Hematopoietic multipotent progenitor cell treated with erythropoietin and hydrocortisone succinate and interleukin-3 and kit ligand, for 15 days (in vitro differentiated cells): ENCODE measurements at places on chromosomes 12 and 14.

DNA sequence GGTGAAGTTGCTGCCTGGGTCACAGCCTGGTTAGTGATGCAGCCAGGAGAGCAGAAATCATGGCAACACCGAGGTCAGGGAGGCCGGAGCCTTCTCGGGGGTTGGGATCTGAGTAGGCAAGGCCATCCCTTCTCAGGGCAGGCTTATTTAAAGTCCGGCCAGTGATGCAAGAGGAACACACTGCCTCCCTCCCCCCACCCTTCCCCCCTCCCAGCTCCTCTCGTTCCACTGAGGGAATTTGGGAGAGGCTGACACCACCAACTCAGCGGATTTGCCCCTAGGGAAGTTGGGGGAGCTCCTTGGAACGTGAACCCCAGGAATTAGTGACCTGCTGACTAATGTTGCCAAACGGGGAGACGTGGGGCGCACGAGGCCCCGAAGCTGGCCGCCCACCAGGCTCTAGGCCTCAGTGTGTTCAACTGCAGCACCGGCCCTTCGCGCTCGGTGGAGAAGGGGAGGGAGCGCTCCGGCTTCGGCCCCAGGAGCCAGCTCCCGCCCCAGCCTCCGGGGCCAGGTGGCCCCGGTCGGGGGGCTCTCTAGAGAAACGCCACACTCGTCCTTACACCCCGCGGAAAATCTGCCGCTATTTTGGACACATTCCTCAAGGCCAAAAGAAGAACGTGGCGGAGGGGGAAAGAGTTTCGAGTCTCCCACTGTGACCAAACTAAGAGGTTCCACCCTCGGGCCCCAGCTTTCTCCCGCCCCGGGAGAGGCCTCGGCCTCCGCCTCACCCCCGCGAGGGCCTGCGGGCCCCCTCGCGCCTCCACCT lies 1.6 kb downstream of the CTDSP2 start:
- DNase-seq = no peak

GRCh38 chr12:122028905-122029560 lies 7.3 kb downstream of the BCL7A start:
- DNase-seq = no peak

- no peak for DNase-seq
Observed at GRCh38 chr14:102601378-102601925, 9.0 kb downstream of the RCOR1 start.

- DNase-seq = no peak
Observed at GRCh38 chr14:44995770-44996294, 33.8 kb downstream of the TOGARAM1 start.

GRCh38 chr14:92935446-92935845 lies 12.5 kb downstream of the CHGA start:
- DNase-seq = no peak

DNA sequence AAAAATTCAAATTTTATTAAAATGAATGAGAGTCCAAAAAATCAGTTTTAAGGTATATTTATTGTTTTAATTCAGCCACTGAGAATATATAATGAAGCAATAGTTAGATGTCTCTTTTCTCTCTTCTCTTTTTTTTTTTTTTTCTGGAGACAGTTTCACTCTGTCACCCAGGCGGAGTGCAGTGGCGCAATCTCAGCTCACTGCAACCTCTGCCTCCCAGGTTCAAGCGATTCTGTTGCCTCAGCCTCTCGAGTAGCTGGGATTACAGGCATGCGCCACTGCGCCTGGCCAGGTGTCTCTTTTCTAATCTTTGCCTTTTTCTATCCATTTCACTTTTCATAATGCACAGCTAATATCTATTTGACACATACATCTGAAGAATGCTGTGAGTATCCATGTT lies 307.1 kb upstream of the RGS6 start:
- no peak for DNase-seq

GRCh38 chr12:110849748-110850403 lies 3.1 kb downstream of the CCDC63 start:
- no peak for DNase-seq

- DNase-seq = no peak
Observed at GRCh38 chr14:99192028-99192621, 79.9 kb downstream of the BCL11B start.

DNA sequence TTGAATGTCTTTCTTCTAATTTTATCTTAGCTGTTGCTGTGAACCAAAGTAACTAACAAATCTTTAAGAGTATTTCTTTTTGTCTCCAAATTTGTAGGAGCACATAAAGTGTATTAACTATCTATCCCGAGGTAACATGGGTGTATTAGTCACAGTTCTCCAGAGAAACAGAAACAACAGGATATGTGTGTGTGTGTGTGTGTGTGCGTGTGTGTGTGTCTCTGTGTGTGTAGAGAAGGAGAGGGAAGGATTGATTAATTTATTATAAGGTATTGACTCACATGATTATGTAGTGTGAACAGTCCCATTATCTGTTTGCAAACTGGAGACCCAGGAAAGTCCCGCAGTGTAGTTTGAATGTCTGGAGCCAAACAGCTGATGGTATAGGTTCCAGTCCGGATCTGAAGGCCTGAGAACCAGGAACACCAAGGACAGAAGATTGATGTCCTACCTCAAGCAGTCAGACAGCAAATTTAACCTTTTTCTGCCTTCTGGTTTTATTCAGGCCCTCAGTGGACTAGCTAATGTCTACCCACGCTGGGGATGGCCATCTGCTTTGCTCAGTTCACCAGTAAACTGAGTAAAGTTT lies 14.4 kb downstream of the G2E3 start:
- no peak for DNase-seq

DNA sequence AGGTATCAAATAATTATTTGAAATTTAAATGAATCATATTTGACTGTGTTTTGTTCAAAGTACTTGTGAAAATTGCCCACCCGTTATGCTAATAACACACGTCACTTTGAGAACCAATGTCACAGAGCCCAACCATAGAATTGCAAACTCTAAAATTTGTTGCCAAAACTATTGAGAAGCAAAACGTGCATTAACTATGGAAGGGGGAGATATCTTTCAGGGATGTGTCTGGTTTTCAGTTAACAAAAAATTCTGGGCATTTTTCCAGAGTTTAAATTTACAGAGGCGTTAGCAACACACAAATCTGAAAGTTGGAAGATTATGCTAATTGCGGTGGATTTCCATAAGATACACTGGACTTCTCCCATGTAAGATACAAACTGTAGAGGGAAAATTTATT lies 371.8 kb upstream of the E2F7 start:
- DNase-seq = no peak

- no peak for DNase-seq
Observed at GRCh38 chr14:96986256-96987085, 189.3 kb downstream of the VRK1 start.

DNA sequence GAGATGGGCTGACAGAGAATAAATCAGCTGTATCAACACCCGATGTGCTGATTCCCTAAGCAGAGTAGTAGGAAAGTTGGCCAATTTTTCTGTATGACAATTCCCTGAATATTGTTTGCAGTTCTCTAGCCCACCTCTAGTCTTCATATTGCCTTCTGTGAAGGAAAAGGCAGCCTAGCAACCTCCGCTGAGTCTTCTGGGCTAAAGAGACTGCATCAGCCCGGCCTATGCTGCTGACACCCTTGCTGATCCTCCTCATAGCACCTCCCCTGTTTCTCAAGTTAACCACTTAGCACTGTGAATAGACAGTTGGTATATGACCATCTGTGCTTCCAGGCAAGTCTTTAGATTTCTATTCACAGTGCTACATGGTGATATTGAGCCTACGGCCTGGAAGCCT lies 161.1 kb upstream of the EGLN3 start:
- no peak for DNase-seq

GRCh38 chr14:58914279-58914855 lies 274.1 kb upstream of the DAAM1 start:
- DNase-seq = no peak

DNA sequence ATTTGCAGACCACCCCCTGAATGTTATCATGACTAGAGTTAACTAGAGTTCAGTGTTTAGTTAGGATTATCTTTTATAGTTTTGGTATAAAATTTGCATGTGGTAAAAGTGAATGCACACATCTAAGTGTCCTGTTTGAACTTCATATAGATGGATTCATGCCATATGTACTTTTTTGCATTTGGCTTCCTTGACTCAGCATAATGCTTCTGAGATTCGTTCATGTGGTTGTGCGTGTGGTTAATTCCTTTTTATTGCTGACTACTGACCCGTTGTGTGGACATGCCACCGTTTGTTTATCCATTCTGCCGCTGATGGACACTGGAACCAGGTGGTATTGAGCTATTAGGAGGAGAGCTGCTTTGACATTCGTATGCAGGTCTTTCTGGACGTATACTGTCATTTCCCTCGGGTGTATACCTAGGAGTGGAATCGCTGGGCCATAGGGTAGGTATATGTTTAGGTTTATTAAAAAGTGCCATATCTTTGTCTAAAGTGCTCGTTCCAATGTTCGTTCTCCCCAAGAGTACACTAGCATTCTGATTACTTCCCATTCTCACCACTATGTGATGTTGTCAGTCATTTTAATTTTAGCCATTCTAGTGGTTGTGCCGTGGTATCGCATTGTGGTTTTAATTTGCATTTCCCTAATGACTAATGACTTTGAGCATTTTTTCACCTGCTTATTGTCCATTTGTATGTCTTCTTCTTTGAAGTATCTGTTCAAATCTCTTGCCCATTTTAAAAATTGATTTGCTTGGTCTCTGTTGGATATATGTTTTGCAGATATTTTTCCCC lies 37.7 kb downstream of the RIN3 start:
- DNase-seq = peak; percentile 32

- DNase-seq = no peak
Observed at GRCh38 chr12:2689879-2690278, 104.9 kb upstream of the FKBP4 start.

GRCh38 chr12:111425655-111426054 lies 19.9 kb downstream of the SH2B3 start:
- DNase-seq = no peak

DNA sequence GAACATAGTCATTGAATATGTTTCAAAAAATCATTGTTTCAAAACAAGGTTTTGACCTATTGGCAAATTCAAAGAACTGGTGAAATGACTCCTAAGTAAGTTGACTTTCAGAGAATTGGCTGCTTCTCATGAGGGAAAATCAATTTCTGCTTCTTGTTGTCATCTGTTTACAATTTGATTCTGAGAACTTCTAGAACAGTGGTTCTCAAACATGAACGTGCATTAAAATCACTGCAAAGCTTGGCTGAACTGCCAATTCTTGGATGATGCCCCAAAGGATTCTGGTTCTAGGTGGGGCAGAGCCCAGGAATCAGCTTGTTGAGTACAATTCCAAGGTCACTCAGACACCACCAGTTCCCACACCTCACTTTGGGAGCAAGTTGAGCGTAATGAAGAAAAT lies 83.9 kb downstream of the ZFP36L1 start:
- no peak for DNase-seq

DNA sequence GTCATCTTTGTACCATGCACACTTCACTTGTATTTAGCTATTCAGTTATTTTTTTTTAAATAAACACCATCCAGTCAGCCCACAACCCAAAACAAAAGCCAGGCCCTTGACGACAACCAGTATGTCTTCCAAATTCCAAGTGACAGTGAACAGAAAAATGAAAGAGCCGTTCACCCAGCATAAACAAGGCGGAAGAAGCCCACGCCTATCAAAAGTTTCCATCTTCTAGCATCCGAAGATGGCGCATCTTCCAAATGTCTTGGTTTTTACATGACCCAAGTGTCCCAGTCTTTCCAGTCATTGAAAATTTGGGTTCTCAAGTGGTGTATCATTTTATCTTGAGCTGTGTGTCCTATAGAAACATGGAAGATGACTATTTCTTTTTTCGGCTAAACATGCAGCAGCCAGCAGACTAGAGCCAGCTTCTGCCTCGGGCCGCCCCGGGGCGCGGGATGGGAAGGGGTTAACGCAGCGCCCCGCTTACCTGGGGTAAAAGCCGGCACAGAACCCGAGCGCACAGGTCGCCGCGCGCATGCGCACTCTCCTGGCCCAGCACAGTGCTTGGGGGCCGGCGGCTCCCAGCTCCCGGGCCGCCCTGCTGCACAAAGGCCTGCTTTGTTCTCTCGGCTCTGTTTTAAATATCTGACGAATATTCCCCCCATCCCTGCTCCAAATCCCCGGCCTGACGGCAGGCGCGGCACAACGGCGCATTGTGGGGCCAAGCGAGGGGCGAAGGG lies 164.8 kb downstream of the ZFP36L1 start:
- DNase-seq = no peak

DNA sequence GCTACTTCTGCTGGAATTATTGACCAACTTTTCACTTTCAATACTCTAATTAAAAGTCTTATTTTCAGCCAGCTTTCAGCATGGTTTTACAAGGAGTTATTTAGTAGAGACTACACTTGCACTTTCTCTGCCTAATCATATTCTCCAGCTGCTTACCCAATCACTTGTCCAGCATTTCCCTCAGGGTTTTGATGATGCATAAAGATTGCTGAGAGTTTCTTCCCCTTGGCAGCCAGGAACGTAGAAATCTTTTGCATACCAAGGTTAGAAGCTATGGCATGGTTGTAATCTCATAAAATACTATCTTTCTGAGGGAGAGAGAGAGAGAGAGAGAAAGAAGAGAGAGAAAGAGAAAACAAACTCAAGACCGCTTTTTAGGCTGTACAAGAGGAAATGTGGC lies 10.8 kb downstream of the OR4Q3 start:
- no peak for DNase-seq

DNA sequence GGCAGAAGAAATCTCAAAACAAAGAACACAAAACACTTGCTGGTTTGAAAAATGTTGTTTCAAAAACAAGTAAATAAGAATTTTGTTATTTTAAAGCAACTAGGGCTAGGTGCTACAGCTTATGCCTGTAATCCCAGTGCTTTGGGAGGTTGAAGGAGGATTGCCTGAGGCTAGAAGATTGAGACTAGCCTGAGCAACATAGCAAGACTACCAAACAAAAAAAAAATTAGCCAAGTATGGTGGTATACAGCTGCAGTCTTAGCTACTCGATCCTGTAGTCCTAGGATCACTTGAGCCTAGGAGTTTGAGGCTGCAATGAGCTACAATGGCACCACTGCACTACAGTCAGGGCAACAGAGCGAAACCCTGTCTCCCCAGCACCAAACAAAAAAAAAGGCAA lies 32.6 kb upstream of the MTERF2 start:
- no peak for DNase-seq

DNA sequence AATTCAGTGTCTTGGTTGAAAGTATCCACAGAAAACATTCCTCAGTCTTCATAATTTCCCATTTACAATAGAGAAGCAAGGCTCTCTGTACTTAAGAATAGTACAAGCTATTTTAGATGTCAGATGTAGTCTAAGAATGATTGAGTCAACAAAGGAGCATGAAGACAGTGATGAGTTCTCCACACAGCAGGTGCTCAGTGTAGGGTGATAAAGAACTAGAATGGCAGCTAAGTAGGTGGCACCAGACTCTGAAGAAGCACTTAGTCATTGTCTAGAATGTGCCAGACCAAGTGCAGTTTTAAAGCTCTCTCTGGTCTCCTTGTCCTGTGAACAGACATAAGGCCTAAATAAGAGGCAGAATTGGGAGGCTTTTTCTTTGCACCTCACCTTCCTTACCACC lies 504.6 kb downstream of the NRXN3 start:
- DNase-seq = no peak

- no peak for DNase-seq
Observed at GRCh38 chr12:92107621-92108131, 38.0 kb downstream of the BTG1 start.

DNA sequence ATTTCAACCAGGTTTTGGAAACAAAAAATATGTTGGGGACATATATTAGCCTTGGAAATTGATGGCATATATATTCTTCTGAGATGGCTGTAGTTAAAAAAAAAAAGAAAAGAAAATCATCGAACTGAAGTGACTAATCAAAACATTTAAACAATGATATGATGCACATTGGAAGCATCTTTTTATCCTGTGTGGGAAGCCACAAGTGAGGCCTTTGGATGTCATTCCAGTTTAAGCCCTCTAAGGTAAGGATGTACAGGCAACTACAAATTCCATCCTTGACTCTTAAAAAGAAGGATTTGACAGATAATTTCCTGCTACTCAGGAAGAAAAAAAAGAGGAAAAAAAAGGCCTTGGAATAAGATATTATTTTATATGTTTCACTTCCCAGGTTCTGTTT lies 9.6 kb upstream of the PTPRB start:
- DNase-seq = no peak
